Activated naive CD4-positive, alpha-beta T cell treated with Interleukin-2 at 50 U/mL for 16 hours (primary cell): ENCODE measurements at places on chromosomes 7 and 10.

GRCh38 chr10:32963096-32963495 is 5.1 kb upstream of the ITGB1 start:
- DNase-seq = no peak

- DNase-seq = no peak
These were observed 63.0 kb upstream of the PPIF start for GRCh38 chr10:79284158-79284871.

DNA sequence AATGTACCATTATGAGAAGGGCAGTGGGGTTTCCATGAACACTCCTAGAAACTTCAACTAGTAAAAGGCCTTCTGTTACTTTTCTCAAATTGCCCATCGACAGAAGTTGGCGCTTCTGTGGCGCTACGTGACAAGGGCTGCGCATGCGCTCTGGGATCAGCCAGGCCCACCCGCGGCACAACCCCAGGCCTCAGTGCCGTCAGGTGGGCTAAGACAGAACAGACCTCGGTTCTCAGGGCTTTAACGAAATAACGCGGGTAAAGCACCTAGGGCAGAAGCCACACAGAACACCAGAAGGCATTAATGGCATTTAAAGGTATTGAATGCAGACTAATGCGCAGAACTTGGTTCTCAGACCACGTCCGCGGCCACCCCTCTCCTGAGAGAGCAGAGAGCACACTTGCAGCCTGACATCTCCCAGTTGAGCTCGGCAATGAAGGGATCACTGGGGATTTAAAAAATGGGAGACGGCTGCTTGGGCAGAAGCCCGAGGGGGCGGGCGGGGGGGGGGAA is 67.6 kb upstream of the CTNNA3 start:
- DNase-seq = peak; percentile 78

DNA sequence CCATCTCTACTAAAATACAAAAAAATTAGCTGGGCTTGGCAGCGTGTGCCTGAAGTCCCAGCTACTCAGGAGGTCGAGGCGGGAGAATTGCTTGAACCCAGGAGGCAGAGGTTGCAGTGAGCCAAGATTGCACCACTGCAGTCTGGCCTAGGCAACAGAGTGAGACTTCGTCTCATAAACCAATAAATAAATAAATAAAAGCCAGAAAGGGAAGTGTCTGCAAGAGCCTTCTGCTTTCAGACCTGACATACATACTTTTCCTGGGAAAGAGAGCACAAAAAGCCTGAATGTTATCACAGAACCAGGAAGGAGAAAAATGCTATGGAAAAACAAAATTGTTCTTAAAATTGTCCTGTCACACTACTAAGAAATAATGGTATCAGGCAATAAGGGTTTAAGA is 4.1 kb upstream of the KIF5B start:
- no peak for DNase-seq

DNA sequence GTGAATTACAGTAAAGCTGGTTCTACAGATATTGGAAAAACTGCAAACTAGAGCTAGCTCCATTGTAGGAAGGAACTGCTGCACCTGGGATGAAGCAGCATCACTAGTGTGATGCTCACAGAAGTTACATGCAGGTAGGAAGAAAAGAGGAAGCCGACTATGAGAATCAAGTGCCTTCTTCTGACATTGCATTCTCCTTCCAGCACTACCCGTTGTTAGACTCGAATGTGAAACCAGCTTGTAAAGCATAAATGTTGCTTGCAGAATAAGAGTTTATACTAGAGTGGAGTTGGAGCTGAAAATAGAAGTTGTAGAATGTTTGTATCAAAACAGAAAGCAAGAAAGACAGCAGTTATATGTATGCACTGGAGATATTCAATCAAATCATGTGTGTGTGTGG is 49.9 kb downstream of the TRIM24 start:
- DNase-seq = no peak

DNA sequence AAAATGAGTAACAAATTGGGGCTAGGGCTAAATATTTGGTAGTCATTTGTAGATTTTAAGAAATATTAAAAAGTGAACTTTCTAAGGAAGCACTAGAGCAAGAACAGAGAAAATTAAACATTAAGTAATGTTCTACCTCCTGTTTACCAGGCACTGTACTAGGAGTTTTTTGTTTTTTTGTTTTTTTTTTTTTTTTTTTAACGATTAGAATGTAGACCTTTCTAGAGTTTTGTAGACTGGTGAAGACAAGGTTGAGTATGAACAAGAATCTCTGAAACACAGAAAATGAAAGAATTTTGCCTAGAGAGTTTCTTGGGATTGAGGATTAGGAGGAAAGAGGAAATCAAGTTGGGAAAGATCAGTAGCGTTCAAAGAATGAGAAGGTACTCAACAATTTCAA is 73.6 kb downstream of the SLC37A3 start:
- no peak for DNase-seq

DNA sequence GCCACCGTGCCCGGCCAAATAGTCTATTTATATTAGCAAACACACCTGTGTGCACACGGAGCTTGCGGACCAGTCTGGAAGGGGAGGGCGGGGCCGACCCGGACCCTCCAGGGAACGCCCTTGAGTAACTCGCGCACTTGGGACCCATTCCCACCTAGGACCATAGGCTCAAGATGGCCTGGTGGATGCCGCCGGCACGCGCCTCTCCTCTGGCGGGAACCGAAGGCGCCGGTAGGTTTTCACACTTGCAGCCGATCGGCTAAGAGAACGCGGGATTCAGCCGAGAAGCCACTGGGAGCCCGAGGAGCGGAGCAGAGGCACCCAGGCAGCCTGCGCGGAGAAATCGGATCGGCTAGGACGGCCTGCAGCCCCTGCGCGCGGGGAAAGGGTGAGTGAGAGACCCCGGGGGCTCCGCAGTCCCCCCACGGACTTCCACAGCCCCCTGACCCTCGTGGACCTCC is 18.9 kb downstream of the IFT22 start:
- DNase-seq = no peak

DNA sequence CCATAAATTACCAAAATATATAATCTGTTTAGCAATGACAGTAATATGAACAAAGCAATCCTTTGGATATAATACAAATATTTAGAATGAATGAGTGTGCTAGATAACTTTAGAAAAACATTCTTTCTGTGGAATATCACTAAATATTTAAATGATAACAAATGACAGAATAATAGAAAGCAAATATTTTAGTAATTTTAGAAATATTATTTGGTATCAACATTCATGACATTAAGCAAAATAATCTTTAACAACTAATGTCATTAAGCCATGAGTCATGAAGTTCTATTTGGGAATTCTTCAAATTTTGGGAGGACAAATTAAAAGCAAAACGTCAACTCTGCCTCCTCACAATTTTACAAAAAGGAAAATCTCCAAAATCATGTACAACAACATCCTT is 844.8 kb upstream of the LRRN3 start:
- DNase-seq = no peak

DNA sequence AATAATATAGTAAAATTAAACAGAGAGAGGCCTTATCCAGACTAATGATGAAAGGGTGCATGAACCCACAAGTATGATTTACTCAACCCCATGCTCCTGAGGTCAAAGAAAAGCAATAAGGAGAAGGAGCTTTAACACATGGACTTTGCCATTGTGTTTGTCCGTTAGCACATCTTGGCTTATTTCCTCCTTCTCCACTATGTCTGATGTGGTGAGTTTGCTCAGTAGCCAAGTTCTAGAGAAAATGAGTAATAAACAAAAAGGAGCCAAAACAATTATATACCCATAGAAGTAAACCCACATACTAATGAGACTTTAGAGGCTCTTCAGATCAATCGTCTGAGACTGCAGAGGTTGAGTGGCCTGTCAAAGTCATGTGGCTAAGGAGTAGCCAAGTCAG is 26.1 kb upstream of the ADD3 start:
- no peak for DNase-seq

DNA sequence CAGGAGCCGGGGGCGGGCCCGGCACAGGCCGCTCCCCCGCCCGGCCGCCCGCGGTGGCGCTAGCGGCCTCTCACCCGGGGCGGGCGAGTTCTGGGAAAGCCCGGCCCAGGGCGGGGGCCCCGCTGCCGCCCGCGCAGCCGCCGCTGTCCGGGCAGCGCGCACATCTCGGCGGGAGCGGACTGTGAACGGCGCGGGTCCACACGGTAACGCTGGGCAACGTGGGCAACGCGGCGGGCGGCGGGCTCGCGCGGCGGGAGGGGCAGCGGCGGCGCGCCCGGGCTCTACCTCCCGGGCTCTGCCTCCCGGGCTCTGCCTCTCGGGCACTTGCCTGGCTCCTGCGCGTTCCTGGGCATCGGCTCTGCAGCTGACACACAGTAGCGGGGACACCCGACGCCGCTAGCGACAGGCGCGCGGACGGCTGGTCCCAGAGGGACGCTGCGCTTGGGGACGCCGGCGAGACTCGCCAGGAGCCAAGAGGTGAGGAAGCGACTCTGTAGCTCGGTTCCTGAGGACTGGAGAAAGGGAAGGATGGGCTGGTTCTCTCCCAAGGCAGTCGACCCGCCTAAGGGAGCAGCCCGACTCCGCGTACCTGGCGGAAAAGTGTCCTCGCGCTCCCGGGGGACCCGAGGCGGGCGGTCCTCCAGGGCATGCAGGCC is at the start of gene PLCE1:
PLCE1 (plus strand) TSS at position 150 of the 656 bp plus-strand sequence. CDS start 37,116 bp downstream, outside the sequence.
- DNase-seq = no peak

GRCh38 chr7:155267023-155267422 is 30.7 kb upstream of the INSIG1 start:
- DNase-seq = no peak

- no peak for DNase-seq
These were observed 47.7 kb upstream of the ITGB8 start for GRCh38 chr7:20282959-20283358.

- no peak for DNase-seq
These were observed 87.2 kb upstream of the A1CF start for GRCh38 chr10:50972591-50972990.

DNA sequence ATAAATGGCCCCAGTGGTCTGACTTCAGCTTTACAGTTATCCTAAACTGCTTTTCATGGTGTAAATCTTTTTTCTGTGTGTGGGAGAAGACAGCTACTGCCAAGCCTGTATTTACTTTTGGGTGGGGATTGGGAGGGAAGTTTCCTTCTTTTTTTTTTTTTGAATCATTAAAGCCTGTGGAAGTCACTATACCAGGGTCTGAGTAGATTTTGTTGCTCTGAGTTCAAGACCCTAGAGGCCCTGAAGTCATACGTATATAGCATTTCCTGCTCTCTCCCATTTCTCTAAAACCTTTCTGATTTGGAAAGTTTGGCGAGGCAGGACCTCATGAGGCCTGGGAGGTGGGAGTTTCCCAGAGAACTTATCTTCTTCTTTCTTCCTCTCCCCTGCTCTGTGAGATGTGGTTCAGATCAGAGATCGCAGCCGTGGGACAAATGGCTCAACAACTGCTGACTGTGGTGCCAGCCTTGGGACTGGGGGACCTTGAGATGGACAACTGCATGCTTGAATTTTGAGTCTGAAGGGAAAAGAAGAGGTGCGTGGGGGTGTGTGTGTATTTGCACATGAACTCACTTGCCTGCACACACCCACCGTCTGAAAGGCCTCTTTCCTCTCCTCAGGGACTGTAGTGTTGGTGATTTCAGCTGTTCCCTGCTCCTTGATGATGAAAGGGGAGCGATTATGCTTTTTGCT is 18.1 kb downstream of the LRMDA start:
- DNase-seq = no peak

DNA sequence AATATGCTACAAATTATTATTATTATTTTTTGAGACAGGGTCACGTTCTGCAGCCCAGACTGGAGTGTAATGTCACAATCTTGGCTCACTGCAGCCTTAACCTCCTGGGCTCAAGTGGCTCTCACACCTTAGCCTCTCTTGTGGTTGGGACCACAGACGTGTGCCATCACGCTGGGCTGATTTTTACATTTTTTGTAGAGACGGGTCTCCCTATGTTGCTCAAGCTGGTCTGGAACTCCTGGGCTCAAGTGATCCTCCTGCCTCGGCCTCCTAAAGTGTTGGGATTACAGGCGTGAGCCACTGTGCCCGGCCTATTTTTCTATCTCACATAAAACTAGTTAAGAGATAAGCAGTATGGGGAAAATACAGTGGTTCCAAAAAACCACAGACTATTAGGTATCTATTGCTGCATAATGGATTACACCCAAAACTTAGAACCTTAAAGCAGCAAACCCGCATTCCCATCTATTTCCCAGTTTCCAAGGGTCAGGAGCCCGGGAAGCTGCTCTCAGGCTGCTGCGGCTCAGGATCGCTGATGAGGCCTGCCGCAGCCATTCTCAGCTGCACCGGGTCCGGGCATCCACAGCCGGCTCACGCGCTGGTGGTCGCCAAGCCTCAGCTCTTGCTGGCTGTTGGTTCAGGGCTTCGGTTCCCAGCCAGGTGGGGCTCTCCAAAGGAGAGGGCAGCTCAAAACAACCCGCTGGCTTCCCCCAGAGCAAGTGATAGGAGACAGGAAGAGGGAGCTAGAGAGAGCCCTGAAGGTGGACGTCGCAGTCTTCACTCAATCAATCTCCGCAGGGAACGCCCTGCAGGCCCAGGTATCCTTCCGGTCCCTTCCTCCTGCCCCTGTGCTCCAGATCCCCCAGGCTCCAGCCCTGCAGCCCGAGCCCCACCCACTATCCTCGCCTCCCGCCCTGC is 128.2 kb downstream of the UBE2H start:
- DNase-seq = peak; percentile 14

- no peak for DNase-seq
These were observed 42.1 kb upstream of the EFCAB10 start for GRCh38 chr7:105623378-105623777.

GRCh38 chr10:22372917-22373316 is 27.6 kb downstream of the SPAG6 start:
- DNase-seq = no peak

- no peak for DNase-seq
These were observed 60.0 kb downstream of the WAC start for GRCh38 chr10:28592953-28593352.

- DNase-seq = no peak
These were observed 199.4 kb downstream of the GRID1 start for GRCh38 chr10:86167121-86167761.

- no peak for DNase-seq
These were observed 4.5 kb upstream of the CHST15 start for GRCh38 chr10:124097883-124098282.

- no peak for DNase-seq
These were observed 330.3 kb upstream of the GHITM start for GRCh38 chr10:83809001-83809400.

GRCh38 chr10:13868528-13869294 is 281.9 kb downstream of the PRPF18 start:
- DNase-seq = no peak

- no peak for DNase-seq
These were observed 257.8 kb downstream of the SNX10 start for GRCh38 chr7:26549281-26549944.

GRCh38 chr10:59287587-59288255 is 74.6 kb downstream of the FAM13C start:
- no peak for DNase-seq

DNA sequence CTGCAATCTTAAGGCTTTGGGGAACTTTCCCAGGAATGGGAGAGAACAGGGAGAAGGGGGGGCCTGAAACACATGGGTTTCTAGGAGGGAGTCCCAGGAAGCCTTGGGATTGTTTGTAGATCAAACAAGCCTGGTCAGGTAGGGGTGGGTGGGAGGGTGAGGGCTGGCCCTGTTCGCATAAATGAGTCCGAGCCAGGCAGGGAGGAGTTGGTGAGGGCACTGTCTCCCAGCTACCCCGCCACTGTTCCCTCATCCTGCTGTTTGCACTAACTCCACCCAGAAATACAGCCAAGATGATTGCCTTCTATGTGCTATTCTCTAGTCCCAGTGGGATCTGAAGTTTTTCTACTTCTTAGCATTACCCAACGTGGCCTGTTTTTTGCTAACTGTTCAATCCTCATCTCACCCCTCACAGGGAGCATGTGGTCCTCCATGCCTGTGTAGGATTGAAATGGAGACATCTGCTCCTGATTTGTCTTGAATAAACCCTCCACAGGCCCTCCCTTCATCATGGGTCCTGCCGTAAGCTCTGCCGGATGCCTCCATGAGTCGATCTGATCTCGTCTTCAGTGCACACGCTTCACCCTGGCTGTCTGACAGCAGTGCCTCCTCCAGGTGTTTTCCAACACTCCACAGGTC is 257.0 kb downstream of the COBL start:
- DNase-seq = no peak
